ENCODE measurements at places on chromosomes 7 and 10. TPM values are rescaled to one million over a fixed set of nuclear protein-coding genes. Genes with fewer than 3 reads are reported as not detected.

GRCh38 chr7:68009716-68010115 is 1013.1 kb downstream of the TYW1 start:
- H3K27ac ChIP-seq = no peak overlapping the region
- no peaks in the 10 kb centered on the region for H3K4me1 ChIP-seq
- no peaks in the 10 kb centered on the region for H3K36me3 ChIP-seq

Gene SPRN
- polyA plus RNA-seq = 0.30 TPM

GRCh38 chr7:88866265-88866863 is 70.8 kb upstream of the TEX47 start:
- H3K4me3 ChIP-seq = no peak overlapping the region
- no peak for DNase-seq
- no peak overlapping the region for H3K27ac ChIP-seq
- H3K27me3 ChIP-seq = no peaks in the 10 kb centered on the region
- H3K4me1 ChIP-seq = no peaks in the 10 kb centered on the region

GRCh38 chr10:93599778-93600177 is 1.3 kb downstream of the RBP4 start:
- peaks cover 12% of the 10 kb centered on the region for H3K27me3 ChIP-seq
- no peak overlapping the region for H3K27ac ChIP-seq
- no peak overlapping the region for H3K4me3 ChIP-seq
- no peaks in the 10 kb centered on the region for H3K36me3 ChIP-seq
- no peaks in the 10 kb centered on the region for H3K4me1 ChIP-seq

Measured in immature natural killer cell (primary cell).